Calu3 (cell line): ENCODE measurements at places on chromosomes 3 and 15. TPM values are rescaled to one million over a fixed set of nuclear protein-coding genes. Genes with fewer than 3 reads are reported as not detected.

FEZF2 gene
- total RNA-seq: not detected in 2 replicates

SIDT1 gene
- total RNA-seq: 0.87 and 1.5 TPM in 2 replicates

ATP13A4 gene
- 24.6 and 31.9 TPM in 2 replicates for total RNA-seq

DNA sequence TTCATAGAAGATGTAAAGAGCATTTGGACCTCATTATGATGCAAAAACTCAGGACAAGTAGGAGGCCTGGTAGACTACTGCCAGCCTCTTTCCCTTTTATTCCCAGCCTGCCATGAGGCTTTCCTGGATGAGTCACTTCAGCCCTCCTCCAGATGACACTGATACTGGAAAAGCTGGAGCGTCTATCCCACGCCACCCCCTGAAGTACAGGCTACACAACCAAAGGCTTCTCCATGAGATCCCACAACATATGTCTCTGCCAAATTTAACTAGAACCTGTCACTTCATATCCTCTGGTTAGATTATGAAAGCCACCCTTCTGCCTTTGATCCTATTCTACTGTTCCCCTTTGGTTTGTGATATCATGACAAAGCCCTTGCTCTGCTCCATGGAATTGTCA, 56.1 kb upstream of the CPNE4 start:
- H3K27me3 ChIP-seq: no peaks in the 10 kb centered on the region
- no peaks in the 10 kb centered on the region for H3K36me3 ChIP-seq
- no peak for DNase-seq
- H3K4me1 ChIP-seq: no peaks in the 10 kb centered on the region
- H3K27ac ChIP-seq: no peak overlapping the region

DNA sequence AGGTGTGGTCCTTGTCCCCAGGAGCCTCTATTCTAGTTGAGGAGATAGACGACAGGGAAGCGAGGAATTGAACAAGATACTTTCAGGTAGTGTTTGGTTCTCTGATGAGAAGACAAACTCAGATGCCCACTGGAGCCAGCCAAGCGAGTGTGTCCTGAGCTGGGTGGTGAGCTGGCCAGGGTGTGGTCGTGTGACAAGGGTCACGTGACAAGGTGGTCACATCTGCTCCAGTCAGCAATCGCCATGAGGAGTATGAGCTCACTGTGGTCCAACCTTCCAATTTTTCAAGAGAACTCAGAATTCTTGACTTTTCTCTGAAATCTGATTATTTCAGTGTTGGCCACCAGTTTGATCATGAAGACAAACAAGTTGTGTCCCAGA, 39.5 kb downstream of the SLC6A6 start:
- no peak overlapping the region for H3K4me3 ChIP-seq
- H3K36me3 ChIP-seq: peaks cover 25% of the 10 kb centered on the region
- no peak overlapping the region for H3K27ac ChIP-seq

DNA sequence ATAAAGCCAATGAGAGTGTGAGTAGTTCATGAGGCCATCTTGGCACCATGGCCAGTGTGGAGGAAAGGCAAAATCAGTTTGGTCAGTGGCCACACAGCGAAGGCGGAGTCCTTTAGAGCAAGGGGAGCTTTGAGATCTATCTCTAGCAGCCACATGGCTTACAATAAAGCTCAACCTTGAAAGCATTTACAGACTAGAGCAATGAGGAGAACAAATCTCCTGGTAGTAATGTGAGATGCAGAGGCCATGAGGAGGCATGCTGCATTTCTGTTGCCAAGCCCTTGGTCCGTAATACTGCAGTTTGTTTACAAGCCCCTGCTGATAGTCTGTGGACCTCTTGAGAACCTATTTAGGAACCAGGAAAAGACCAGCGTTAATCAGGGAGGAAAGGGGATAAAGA, 381.5 kb upstream of the C2CD4B start:
- no peak overlapping the region for H3K27ac ChIP-seq
- no peaks in the 10 kb centered on the region for H3K27me3 ChIP-seq
- no peak for DNase-seq
- peaks cover 17% of the 10 kb centered on the region for H3K4me1 ChIP-seq

GRCh38 chr3:31038086-31038739, 143.8 kb upstream of the GADL1 start:
- H3K36me3 ChIP-seq: no peaks in the 10 kb centered on the region
- peaks cover 23% of the 10 kb centered on the region for H3K27me3 ChIP-seq
- H3K27ac ChIP-seq: no peak overlapping the region
- DNase-seq: no peak
- H3K4me1 ChIP-seq: peaks cover 18% of the 10 kb centered on the region

- peaks cover 4% of the 10 kb centered on the region for H3K36me3 ChIP-seq
- H3K4me3 ChIP-seq: no peak overlapping the region
- no peak for DNase-seq
- no peaks in the 10 kb centered on the region for H3K4me1 ChIP-seq
These were observed 2.8 kb downstream of the BCL2L10 start for GRCh38 chr15:52109559-52110451.

DNA sequence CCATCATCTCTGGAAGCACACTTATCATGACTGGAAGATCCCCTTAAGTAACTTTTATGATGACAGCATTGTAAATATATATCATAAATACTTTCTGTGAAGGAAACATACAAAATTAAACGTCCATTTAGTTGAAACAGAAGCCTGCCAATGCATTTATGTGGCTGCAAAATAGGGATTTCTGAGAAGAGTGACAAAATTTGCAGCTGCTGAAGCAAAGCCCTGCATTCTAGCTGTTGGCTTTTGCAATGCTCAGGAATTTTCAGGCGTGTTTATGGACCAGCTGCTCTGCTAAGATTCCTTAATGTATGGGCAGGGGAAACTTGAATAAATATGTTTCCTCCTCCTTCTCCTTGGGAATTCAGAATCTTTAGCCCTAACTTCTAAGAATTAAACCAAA, 137.3 kb downstream of the CACNA2D3 start:
- no peaks in the 10 kb centered on the region for H3K36me3 ChIP-seq
- H3K4me3 ChIP-seq: no peak overlapping the region
- H3K27me3 ChIP-seq: peaks cover 82% of the 10 kb centered on the region
- H3K4me1 ChIP-seq: no peaks in the 10 kb centered on the region
- DNase-seq: no peak
- no peak overlapping the region for H3K27ac ChIP-seq

GRCh38 chr15:67784090-67784781, 41.1 kb upstream of the SKOR1 start:
- DNase-seq: no peak
- no peaks in the 10 kb centered on the region for H3K36me3 ChIP-seq
- H3K4me3 ChIP-seq: no peak overlapping the region
- no peaks in the 10 kb centered on the region for H3K27me3 ChIP-seq
